CD4-positive, alpha-beta T cell treated with Interleukin-2 at 100 ng/mL for 4 hours (primary cell): ENCODE measurements at places on chromosomes 7 and 10.

- no peak for DNase-seq
Measured at GRCh38 chr10:79449181-79450146, 4.0 kb upstream of the ZCCHC24 start.

GRCh38 chr7:5359344-5359743, 64.3 kb downstream of the TNRC18 start:
- no peak for DNase-seq

DNA sequence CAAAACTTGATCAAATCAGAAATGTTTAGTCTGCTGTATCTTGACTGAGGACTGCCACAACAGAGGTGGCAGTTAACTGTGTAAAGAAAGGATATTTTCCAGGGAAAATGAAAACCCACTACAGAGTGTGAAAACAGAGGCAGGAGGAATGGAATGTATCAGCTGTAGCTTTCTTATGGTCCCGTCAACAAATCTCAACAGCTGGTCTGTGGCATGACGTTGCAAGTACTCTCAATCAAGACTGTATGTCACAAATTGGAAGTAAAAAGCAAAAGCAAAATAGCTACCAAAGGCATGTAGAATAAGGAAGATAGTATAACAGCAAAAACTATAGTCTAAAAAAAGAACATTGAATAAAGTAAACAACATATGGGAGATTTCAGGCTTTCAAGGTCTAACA, 123.5 kb downstream of the KMT2C start:
- no peak for DNase-seq

GRCh38 chr10:98302741-98303365, 34.9 kb upstream of the LOXL4 start:
- DNase-seq, result no peak
